ENCODE measurements at places on chromosomes 4 and X. TPM values are rescaled to one million over a fixed set of nuclear protein-coding genes. Genes with fewer than 3 reads are reported as not detected.
A peak's percentile ranks its signal among the peaks of the same experiment; 100 is the strongest.

- H3K36me3 ChIP-seq = no peaks in the 10 kb centered on the region
- no peak for DNase-seq
- H3K4me3 ChIP-seq = no peak overlapping the region
- no peaks in the 10 kb centered on the region for H3K27me3 ChIP-seq
- H3K4me1 ChIP-seq = peaks cover 28% of the 10 kb centered on the region
- no peak overlapping the region for H3K27ac ChIP-seq
Measured at GRCh38 chr4:55926610-55927009, 22.1 kb upstream of the CEP135 start.

- no peak overlapping the region for H3K27ac ChIP-seq
- no peak for DNase-seq
- H3K27me3 ChIP-seq = no peaks in the 10 kb centered on the region
- H3K4me3 ChIP-seq = no peak overlapping the region
- H3K36me3 ChIP-seq = no peaks in the 10 kb centered on the region
Measured at GRCh38 chr4:95105112-95105511, 347.4 kb downstream of the BMPR1B start.

GRCh38 chr4:108547682-108548081 is 72.7 kb upstream of the RPL34 start:
- H3K27ac ChIP-seq = no peak overlapping the region
- H3K36me3 ChIP-seq = peaks cover 5% of the 10 kb centered on the region
- H3K4me3 ChIP-seq = no peak overlapping the region
- 0 out of 2 replicates have a peak, but pooled peaks cover 4% of the 10 kb centered on the region for H3K4me1 ChIP-seq
- H3K27me3 ChIP-seq = no peaks in the 10 kb centered on the region

GRCh38 chrX:103464072-103464773 is 55.1 kb downstream of the RAB40A start:
- peaks cover 3% of the 10 kb centered on the region for H3K27me3 ChIP-seq
- H3K27ac ChIP-seq = no peak overlapping the region
- H3K4me3 ChIP-seq = peak overlapping the region; percentile 45
- H3K4me1 ChIP-seq = peaks cover 13% of the 10 kb centered on the region

Gene EGF
- 2.5 TPM for total RNA-seq
